ENCODE measurements at places on chromosomes 4 and X.

- peak; percentile 86 for DNase-seq
These were observed at the start of gene TADA2B for GRCh38 chr4:7043284-7044136. Gene TADA2B (plus strand): TSS chr4:7043372. CDS start chr4:7043580, 208 bp downstream.

- no peak for DNase-seq
These were observed 37.8 kb downstream of the NPNT start for GRCh38 chr4:105933083-105933482.

GRCh38 chr4:13260513-13260912, 223.6 kb downstream of the RAB28 start:
- no peak for DNase-seq

DNA sequence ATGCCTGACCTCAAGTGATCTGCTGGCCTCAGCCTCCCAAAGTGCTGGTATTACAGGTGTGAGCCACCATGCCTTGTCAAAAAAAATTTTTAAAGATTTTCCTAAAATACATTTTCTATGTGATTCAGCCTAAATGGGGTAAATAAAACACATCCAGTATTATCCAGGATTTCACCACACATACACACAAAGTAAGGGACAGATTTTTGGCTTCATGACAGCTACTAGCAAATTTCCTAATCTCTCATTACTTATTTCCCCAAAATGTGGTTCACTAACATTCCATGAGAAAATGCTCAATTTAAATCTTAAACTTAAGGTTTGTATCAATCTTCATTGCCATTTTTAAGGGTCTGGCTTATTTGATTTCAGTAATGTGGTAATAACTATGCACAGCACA, 348.5 kb upstream of the INTU start:
- DNase-seq, result no peak

DNA sequence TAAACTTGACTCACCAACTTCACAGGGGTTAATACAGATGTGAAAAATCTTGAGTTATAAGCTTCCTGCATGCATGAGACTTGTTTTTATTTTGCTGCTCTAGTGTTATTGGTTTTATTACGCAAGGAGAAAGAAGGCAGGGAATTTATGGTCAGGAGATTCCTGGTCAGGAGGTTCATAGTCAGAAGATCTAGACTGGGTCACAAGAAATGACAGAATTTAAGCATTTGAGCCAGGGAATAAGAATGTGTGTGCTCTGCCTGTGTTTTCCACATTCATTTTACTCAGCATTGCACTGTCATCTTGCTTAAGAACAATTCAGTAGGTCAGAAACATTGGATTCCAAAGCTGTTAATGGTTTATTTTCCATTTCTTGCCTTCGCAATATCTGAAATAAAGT, 2522.1 kb downstream of the ARAP2 start:
- DNase-seq, result no peak

DNA sequence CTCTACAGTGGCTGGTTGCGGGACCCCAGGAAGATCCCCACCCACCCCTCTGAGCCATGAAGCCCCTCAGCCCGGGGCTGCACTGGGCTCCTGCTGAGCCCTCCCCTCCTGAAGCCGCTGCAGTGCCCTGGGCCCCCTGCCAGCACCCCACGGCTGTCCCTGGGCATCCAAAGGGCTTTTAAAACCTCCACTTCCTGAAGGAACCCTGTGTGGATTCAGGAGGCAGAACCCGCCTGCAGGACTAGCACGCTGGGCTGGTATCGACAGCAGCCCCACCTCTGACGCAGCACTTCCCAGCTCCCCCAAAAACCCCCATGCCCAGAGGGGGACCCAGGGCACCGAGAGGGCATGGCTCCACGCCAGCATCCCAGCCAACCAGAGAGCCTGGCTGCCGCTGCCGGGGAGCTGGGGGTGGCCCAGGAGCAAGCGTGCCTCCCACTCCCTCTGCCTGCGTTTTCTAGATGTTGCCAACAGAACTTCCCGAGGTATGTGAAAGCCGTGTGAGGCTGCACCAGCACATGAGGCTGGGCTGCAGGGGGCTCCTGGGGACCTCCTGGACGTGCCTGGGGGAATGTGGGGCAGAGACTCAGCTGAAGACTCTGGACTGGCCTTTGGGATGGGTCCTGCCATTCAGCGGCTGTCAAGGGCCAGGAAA, 6.3 kb downstream of the MXD4 start:
- peak; percentile 15 for DNase-seq

DNA sequence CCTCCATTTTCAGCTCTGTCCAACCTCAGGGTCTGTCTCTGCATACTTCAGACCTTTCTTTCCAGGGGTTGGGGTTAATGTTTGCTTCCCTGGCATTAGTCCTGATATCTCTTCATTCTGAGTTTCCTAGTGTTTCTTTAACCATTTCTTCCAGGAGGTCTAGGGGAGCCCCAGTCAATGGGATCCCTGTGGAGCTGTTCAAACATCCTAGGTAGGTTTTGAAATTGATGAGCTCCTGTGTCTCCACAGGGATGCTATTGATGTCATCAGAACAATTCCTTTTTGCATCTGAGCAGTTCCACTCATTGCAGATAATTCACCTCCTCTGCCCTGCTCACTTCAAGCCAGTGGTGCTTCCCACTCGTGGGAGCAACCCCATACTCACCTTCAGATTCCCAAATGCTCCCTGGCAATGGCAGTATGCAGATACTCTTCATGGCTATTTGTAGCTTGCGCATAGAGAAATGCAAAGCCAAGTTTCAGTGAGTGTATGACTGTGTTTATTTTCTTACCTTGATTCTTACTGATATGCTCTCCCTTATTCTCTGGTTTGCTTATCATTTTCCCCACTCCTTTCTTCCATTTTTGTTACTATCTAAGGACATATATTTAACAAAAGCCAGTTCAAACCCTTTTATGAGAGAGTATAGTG, 33.7 kb upstream of the LIMCH1 start:
- no peak for DNase-seq

DNA sequence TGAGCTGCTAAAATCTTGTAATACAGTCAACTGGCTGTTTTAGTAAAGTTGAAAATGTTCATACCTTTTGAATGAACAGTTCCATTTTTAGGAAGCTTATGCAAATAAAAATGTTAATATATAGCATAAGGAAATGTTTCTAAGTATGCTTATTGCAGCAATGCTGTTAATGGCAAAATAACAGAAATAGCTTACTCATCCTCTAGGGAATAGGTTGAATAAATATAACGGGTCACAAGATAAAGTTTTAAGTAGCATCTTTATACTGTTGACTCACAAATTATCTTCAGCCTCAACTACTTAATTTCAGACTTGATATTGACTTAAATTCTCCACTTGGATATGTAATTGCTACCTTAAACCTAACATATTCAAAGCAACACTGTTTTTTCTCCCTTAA, 27.7 kb downstream of the HERC3 start:
- no peak for DNase-seq

- DNase-seq, result no peak
These were observed 14.6 kb downstream of the RBBP7 start for GRCh38 chrX:16855363-16856075.

GRCh38 chr4:75308049-75308448, 206.2 kb downstream of the RCHY1 start:
- DNase-seq, result no peak
